ENCODE measurements at places on chromosomes 11 and 22. TPM values are rescaled to one million over a fixed set of nuclear protein-coding genes. Genes with fewer than 3 reads are reported as not detected.
A peak's percentile ranks its signal among the peaks of the same experiment; 100 is the strongest.

DNA sequence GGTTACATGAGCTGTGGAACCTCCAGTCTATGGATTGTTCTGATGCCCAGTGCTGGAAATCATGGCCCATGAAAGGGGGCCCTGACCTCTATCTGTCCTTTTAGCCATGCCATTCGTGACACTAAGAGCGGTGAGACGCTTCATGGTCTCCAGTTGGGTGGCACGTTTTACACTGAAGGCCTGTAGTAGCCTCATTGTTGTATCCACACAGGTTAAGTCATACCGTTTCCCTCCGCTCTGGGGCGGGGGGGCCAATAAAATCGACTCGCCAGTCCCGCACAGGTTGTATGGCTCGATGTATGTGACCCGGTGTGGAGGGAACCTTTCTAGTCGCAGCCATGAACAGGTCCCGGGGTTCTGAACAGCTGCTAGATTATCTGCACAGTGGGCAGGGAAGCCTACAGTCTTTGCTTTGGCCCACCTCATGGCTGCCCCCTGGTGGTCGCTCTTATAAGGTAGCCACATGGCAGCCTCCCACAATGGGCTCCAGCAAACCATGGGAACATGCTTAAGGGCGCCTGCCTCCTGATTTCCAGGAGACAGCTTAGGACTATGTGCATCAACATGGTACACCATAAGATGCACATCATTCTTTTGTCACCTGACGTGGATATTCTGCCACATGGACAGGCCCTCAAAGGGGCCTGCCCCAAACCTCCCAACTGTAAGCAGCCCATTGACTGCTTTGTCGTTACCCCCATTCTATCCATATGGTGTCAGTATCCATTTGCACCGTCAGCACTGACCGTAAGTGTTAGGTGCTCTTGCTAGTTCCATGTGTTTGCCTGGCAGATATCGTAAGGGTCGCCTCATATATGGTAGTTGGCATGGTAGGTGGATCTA, 19.7 kb upstream of the APOL3 start:
- peak; percentile 96 for ATAC-seq

- ATAC-seq: no peak
These were observed 201.6 kb upstream of the B3GAT1 start for GRCh38 chr11:134613646-134614045.

The OR51B2 gene
- total RNA-seq: not detected

The IGF2 gene
- total RNA-seq: 0.52 TPM

The PANX3 gene
- 0.42 TPM for total RNA-seq

GRCh38 chr11:10287140-10287539, 6.9 kb downstream of the SBF2 start:
- ATAC-seq: no peak

DNA sequence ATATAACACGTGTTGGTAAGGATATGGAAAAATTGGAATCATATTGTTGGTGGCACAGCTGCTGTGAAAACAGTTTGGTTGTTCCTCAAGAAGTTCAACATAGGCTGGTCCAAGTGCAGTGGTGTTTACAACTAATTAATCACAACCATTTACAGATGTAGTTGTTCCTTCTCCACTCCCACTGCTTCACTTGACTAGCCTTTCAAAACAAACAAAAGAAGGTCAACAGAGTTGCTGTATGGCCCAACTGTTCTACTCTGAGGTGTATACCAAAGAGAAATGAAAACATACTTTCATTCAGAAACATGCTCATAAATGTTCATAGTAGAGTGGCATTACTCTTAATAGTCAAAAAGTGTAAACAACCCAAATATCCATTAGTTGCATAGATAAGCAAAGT, 36.6 kb upstream of the ACAT1 start:
- no peak for ATAC-seq

The SLC22A9 gene
- total RNA-seq: 0.09 TPM

GRCh38 chr11:10050561-10050960, 243.5 kb downstream of the SBF2 start:
- ATAC-seq: no peak

GRCh38 chr11:71929491-71929890, 645 bp downstream of the RNF121 start:
- no peak for ATAC-seq

All from motor neuron (in vitro differentiated cells).